Osteoblast (primary cell): ENCODE measurements at places on chromosomes 7 and 10. TPM values are rescaled to one million over a fixed set of nuclear protein-coding genes. Genes with fewer than 3 reads are reported as not detected.

The MEOX2 gene
- total RNA-seq = 3.8 and 4.7 TPM in 2 replicates

DNA sequence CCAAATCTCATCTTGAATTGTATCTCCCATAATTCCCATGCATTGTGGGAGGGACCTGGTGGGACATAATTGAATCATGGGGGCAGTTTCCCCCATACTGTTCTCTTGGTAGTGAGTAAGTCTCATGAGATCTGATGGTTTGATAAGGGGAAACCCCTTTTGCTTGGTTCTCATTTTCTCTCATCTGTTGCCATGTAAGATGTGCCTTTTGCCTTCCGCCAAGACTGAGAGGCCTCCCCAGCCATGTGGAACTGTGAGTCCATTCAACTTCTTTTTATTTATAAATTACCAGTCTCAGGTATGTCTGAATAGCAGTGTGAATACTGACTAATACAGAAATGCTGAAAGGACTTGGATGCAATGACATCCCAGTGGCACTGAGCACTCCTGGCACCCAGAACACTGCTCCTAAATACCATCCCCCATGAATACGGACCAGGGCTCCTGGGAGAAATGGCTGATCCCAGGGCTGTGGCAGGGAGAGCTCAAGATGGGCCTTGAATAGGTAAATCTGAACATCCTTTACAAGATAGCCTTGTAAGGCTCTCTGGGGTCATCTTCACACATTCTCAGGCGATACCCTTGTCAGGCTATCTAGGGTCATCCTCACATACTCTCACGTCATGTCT lies 19.4 kb downstream of the ZFAND2A start:
- H3K4me3 ChIP-seq = no peak overlapping the region
- H3K36me3 ChIP-seq = no peaks in the 10 kb centered on the region
- H3K27me3 ChIP-seq = no peaks in the 10 kb centered on the region

- H3K27ac ChIP-seq = no peak overlapping the region
- DNase-seq = no peak
- no peaks in the 10 kb centered on the region for H3K4me1 ChIP-seq
- H3K36me3 ChIP-seq = no peaks in the 10 kb centered on the region
Observed at GRCh38 chr7:4102231-4102841, 579.8 kb upstream of the FOXK1 start.

DNA sequence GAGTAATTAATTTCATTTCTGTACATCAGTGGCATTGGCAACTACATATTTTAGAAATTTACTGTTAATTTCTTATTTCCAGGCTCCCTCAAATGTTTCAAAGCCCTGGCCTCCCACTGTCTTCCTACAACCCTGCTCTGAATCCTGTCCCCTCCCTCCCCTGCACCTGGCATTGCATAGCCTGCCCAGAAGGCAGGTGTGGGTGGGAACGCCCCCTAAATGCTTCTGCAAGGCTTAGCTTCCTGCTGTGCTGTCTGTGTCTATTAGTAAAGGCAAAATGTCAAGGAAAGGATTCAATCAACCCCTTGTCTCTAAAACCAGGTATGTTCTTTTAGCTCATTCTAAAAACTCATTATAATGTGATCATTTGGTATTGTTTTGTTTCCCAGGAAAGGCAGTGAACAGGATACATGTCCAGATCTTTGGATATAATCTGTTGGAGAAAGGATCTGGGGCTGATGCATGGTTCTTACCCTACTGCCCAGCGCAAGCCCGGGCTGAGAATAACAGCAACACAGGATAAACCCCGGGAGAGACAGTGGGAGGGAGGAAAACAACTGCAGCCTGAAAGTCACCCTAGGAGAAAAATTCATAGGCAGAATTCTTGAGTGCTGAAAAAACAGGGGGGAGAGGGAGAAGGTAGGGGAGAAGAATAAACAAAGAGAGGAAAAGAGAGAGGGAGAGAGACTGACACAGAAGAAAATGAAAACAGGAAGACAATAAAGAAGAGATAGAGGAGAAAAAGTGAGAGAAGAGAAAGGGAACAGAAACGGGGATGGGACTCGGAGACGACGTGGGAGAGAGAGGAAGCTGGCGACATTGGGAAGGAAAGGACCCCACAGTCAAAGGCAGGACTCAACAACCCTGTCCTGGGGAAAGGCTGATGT lies 589 bp downstream of the ZNF488 start:
- H3K36me3 ChIP-seq = no peaks in the 10 kb centered on the region
- H3K27ac ChIP-seq = no peak overlapping the region
- DNase-seq = no peak
- peaks cover 11% of the 10 kb centered on the region for H3K4me1 ChIP-seq
